ENCODE measurements at places on chromosomes 5 and 9.

- no peak for DNase-seq
Measured at GRCh38 chr9:83701769-83702168, 6.0 kb downstream of the UBQLN1 start.

DNA sequence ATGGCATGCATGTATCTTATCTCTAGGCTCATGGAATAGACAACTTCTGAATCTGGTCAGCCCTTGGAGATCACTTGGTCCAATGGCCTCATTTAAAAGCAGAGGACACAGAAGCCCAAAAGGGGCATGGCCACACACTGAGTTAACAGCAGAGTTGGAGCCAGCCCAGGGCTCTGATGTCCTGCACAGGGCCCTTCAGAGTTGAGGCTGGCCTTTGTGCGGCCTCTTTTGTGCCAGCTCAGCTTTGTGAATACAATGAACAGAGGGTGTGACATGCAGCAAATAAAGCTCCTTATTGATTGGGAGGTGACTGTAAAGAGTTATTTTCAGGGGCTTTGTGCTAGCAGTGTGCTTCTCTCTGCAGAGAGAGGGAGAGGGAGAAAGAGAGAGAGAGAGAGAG is 150.1 kb upstream of the STK32A start:
- no peak for DNase-seq

DNA sequence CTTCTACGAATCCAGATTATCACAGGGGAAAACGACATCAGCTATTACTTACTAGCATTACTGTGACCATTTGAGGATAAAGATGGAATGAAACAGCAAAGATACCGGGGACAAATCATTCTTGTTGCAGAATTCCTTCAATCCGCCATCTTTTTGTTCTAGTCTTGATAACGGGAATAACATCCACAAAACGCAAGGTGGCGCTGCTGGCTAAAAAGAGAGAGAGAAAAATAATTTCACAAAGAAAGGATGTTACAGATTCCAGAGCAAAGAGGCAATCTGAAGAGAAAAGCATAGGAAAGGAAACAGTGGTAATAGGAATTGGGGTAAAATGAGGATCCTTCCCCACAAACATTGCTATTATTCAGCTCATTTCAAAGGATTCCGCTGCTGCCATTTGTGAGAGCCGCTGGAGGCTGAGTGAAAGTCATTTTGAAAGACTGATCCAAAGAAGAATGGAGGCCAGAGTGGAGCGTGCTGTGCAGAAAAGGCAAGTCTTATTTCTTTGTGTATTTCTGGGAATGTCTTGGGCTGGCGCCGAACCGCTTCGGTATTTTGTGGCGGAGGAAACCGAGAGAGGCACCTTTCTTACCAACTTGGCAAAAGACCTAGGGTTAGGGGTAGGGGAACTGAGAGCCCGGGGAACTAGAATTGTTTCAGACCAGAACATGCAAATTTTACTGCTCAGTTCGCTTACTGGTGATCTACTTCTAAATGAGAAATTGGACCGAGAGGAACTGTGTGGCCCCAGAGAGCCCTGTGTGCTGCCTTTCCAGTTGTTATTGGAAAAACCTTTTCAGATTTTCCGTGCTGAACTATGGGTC is at the start of gene PCDHB7:
Gene PCDHB7, plus strand, starts transcription at position 264 of the 824 bp plus-strand sequence. Its CDS starts 192 bp downstream, at position 456.
- no peak for DNase-seq

- no peak for DNase-seq
Measured at GRCh38 chr5:132800545-132800944, 12.6 kb upstream of the SOWAHA start.

- no peak for DNase-seq
Measured at GRCh38 chr9:22416692-22417060, 29.9 kb upstream of the DMRTA1 start.

DNA sequence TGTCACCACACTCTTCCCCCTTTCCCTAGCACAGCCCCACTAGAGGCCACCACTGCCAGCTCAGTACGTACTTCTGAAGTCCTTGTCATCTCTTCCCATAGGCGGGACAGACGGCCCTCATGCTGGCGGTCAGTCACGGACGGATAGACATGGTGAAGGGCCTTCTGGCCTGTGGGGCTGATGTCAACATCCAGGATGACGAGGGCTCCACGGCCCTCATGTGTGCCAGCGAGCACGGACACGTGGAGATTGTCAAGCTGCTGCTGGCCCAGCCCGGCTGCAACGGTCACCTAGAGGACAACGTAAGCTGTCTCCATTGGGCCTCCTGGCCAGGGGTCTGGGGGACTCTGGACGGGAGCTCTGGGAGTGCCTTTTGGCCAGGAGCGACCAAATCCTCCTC is 99.4 kb upstream of the DMRT1 start:
- DNase-seq, result no peak

DNA sequence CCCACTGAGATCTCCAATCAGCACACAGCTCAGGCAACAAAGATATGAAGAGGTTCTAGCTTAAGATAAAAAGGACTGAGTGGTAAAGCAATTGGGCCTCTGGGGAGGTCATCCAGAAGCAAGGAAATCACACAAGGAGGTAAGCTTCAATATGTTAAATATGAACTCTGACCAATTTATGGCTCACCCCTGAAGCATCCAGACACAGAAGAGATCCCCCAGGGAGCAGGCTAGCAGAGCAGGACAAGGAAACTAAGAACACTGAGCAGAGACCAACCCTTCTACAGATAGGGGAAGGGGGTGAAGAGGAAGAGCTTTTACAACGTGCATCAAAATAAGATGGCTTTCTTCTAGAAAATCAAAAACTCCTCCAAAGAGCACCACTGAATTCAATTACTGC is 616.2 kb downstream of the DNAH5 start:
- DNase-seq, result no peak

GRCh38 chr5:173010021-173010420 is 26.4 kb downstream of the ATP6V0E1 start:
- DNase-seq, result no peak

- no peak for DNase-seq
Measured at GRCh38 chr9:75085640-75086039, 2.3 kb downstream of the NMRK1 start.

DNA sequence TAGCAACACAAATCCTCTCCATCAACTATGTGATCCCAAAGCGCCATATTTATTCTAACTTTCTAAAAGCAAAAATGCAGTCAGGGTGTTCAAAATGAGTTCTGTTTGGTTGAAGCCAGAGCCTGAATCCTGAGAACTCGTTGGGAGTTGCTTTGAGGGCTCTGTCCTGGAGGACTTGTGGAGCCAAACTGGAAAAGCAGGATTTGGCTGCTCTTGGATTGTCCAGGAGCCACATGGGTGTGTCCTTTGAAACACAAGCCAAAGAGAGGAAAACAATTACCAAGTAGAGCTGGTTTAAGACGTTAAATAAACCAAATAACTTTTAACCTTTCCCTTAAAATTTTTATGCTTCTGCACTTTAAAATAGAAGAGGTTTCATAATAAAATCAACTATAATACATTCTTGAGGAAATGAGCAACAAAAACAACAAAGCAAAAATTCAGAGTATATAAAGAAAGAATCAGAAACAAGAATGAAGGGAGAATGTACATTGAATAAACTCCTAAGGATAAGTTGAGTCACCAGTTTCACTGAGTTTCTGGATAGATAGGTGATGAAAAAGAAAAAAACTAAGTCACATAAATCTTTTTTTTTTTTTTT is 13.5 kb downstream of the C5orf46 start:
- DNase-seq, result no peak

DNA sequence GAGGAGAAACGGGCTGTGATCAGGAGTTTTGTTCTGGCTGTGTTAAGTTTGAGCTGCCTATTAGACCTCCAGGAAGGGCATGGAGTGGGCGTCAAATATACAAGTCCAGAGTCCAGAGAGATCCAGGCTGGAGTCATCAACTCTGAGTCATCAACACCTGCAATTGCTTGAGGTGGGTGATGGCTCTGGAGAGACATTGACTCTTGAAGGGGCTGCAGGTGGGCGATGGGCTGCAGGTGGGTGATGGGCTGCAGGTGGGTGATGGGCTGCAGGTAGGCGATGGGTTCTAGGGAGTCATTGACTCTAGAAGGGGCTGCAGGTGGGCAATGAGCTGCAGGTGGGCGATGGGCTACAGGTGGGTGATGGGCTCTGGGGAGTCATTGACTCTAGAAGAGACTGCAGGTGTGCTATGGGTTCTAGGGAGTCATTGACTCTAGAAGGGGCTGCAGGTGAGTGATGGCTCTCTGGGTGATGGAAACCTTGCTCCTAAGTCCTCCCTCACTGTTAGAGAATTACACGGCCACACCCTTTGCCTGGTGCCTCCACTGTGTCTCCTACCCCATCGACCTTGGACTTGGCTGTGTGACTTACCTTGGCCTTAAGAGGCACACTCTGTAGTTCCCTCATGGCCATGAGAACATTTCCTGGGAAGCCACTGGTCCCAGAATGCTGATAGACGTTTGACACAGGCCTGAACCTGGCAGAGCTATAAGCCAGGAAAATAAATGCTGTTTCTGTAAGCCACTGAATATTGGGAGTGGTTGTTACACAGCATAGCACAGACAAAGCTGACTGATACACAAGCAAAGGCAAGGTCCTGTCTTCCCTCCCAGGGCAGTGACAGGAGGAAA is 10.4 kb upstream of the FIBCD1 start:
- DNase-seq, result no peak

DNA sequence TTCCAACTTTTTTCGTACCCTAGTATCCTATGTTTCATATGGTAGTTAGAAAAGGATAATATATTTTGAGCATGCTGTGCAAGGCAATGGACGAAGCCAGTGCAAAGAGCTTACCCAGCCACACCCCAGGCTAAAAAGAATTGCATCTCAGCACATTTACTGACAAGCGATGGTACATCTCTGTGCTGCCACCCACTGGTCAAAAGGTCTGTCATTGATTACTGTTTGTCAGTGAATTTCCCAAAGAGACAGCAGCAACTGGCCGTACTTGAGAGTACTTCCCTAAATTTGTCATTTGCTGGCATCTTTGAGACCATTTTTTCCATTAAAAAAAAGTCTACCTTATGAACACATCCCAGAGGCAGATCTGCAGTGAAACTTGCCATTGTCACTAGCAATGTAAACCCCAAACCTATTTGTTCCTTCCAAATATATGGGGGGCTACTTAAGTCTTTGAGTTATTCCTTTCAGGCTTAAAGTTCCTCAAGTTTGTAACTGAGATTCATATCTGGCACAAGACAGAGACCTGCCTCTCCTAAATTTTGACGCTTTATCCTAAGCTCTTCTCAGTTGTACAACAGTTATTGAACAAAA is 184.3 kb downstream of the CTNND2 start:
- DNase-seq, result no peak

- DNase-seq, result no peak
Measured at GRCh38 chr9:108535526-108535925, 320.3 kb downstream of the ACTL7B start.

GRCh38 chr5:1394881-1395860 is 50.1 kb downstream of the SLC6A3 start:
- no peak for DNase-seq

- no peak for DNase-seq
Measured at GRCh38 chr5:149203921-149204441, 62.7 kb downstream of the ABLIM3 start.

GRCh38 chr5:19322716-19323485 is 665.1 kb downstream of the CDH18 start:
- no peak for DNase-seq

DNA sequence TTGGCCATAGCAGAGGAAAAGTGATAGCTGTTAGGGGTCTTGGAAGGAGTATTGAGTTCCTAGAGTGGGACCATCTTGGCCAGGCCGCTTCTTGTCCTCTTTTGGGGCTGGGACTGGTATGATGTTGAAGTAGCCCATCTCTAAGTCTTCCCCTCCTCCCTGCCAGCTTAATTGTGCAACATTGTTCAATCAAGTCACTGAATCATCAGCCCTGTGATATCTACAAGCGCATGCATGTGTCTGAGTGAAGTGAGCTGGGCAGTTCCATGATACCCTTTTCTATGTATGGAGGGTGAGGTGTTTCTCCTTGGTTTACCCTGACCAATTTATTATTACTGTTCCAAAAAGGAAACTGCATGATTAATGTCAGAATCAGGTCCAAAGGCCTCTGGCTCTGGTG is 112.2 kb downstream of the C9orf152 start:
- no peak for DNase-seq

GRCh38 chr5:10684303-10685086 is 76.5 kb downstream of the DAP start:
- DNase-seq, result no peak

DNA sequence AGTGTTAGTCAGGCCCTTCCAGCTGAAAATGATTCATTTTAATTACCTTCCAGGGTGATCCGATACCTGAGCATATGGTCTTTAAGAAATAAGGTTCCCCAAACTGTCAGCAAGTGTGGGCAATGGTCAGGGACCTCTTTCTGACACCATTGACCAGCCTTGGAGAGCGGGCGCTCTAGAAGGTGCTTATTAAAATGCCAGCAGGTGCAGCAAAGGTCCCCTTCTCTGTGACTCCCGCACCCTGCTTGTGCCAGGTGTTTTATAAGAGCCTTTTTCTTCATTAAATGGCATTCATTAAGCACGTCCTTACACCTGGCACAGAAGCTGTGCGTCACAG is 85.3 kb downstream of the MVB12B start:
- no peak for DNase-seq

GRCh38 chr9:123599781-123600180 is 243.8 kb downstream of the CRB2 start:
- DNase-seq, result no peak

DNA sequence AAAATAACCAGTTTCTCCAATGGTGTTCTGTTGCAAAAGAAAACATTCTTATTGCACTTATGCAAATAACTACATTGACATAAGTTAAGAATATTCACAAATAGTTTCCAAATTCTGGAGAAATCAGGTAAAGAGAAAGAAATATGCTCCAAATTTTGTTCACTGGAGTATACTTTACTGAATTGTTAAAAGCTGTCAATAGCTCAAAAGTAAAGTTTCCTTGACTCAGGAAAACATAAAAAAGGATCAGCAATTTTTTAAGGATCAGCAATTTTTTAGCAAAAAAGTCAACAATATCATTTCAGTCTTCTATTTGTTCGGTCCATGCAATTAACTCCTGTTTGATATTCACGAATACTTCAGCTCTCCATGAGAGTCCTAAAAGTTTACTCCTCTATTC is 51.6 kb downstream of the ANXA2R start:
- DNase-seq, result no peak

DNA sequence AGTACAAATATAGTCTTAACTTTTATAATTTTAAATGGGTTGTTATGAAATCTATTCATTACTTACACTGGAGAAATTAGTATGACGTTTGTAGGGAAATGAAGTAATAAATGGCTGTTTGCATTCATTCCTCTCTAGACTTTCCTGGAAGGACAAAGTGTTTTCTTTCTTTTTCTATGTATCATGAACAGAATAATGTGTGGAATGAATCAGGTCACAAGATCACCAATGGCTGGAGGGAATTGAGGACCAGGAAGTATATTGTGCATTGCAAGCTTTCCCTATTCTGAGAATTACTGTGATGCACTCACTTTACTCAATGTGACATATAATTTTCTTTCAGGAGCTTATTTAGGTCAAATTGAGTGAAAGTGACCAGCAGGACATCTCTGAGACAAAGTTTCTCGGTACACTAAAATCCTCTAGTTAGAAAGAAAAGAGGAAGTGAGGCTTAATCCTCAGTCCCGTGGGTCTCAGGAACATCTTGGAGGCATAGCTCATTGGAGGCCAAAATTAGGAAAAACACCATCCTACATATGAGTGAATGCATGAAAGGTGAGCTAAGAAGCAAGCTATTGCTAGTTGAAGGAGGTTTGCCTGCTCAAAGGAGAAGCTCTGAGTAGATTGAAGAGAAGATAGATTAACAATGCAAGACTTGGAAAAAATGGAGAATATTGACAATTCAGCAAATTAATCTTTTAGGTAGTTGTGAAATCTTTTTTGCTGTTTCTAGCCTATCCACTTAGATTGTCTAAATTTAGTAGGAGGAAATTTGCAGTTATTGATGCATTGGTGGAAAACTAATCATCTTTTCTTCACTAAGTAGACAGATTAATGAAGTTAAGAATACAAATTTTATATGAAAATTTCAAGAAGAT is 28.0 kb downstream of the ERAP2 start:
- DNase-seq, result no peak

- DNase-seq, result no peak
Measured at GRCh38 chr9:82152181-82152580, 163.6 kb downstream of the SPATA31D1 start.
